ENCODE measurements at places on chromosomes 5 and 9.

- DNase-seq, result no peak
Measured at GRCh38 chr9:26800322-26800721, 92.3 kb downstream of the CAAP1 start.

DNA sequence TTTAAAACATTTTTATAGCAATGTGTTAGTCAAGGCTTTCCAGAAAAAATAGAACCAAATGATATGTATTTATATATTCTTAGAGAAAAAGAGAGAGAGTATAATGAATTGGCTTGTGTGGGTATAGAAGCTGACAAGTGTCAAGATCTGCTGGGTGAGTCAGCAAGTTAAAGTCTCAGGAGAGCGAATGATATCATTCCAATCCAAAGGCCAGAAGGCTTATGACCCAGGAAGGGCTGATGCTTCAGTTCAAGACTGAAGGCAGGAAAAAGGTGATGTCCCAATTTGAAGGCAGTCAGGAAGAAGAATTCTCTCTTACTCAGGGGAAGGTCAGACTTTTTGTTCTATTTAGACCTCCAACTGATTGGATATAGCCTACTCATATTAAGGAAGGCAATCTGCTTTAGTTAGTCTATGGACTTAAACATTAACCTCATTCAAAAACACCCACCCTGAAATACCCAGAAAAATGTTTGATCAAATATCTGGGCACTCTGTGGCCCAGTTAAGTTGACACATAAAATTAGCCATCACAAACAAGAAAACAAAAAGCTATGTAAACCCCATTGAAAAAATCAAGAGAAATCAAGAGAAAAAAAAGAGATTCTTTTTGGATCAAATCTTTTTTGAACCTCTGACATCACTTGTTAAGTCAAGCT is 189.6 kb downstream of the PIK3R1 start:
- no peak for DNase-seq

DNA sequence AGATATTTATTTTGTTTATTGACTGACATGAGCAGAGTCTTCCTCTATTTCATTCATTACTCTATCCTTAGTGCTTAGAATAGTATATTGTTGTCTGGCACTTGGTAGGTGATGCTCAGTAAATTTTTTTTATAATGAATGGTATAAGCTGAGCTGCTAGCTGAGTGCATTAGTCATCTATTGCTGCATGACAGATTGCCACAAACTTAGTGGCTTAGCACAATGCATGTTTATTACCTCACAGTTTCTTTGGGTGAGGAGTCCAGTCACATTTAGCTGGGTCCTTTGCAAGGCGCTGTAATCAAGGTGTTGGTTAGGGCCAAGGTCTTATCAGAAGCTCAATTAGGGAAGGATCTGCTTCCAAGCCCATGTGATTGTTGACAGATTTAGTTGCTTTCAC is 23.1 kb downstream of the SMAD5 start:
- no peak for DNase-seq

- no peak for DNase-seq
Measured at GRCh38 chr5:135317286-135317685, 81.7 kb downstream of the MACROH2A1 start.

- DNase-seq, result no peak
Measured at GRCh38 chr9:121240472-121241135, 27.4 kb upstream of the GSN start.

DNA sequence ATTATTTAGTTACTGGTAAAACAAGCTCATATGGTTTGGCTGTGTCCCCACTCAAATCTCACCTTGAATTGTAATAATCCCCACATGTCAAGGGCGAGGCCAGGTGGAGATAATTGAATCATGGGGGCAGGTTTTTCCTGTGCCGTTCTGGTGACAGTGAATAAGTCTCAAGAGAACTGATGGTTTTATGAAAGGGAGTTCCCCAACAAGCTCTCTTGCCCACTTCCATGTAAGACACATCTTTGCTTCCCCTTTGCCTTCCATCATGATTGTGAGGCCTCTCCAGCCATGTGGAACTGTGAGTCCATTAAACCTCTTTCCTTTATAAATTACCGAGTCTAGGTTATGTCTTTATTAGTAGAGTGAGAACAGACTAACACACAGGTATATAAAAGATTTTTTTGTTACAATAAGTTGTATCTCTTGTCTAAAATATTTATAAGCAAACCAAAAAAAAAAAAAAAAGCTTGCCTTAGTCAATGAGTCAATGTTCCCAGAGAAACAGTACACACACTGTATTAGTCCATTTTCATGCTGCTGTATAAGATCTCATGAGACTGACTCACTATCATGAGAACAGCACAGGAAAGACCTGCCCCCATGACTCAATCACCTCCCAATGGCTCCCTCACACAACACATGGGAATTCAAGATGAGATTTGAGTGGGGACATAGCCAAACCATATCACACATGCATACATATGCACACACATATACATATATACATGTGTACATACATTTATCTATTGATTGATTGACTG is 138.3 kb downstream of the BASP1 start:
- no peak for DNase-seq

GRCh38 chr9:22240619-22241018 is 206.0 kb upstream of the DMRTA1 start:
- DNase-seq, result no peak

GRCh38 chr5:11905206-11905605 is 960 bp upstream of the CTNND2 start:
- no peak for DNase-seq

- no peak for DNase-seq
Measured at GRCh38 chr5:131523500-131524185, 111.4 kb downstream of the RAPGEF6 start.

DNA sequence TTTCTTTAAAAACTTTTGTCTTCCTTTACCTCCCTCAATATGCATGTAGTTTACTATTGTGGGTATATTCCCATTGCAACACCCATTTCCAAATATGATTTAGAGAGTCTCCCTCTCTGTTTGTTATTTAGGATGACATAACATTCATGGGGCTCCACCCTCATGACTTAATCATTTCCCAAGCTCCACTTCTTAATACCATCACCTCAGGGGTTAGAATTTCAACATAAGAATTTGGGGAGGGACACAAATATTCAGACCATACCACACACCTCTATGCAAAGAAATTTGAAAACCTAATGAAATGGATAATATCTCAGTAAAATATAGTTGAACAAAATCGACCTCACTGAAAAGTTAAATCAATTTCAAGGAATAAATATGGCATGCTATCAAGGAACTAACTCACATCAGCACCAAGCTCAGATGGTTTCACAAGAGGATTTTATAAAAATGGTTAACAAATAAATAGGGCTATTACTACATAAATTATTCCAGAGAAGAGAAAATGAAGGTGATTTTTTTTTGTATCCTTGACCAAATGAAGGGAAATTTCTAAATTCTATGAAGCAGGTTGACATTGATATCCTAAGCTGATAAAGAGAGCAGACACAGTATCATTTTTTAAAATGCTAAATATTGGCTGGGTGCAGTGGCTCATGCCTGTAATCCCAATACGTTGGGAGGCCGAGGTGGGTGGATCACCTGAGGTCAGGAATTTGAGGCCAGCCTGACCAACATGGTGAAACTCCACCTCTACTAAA is 20.2 kb upstream of the UBTD2 start:
- DNase-seq, result no peak

DNA sequence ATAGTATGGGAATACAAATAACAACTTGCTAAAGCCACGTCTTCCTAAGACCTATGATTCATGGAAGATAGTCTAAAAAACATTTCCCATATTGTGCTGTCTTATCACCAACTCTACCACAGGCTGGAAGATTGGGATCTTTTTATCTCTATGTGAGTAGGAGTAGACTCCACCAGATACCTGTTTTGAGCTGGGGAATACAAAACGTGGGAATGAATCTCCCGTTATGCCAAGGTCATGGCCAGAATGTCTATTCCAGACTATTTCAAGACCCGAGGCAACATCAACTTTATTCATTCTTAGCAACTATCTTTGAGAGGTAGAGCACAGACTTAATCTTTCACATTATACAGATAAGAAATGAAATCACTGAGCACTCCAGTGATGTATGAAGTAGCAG is 2350.9 kb upstream of the WWC1 start:
- DNase-seq, result no peak

- DNase-seq, result no peak
Measured at GRCh38 chr5:55604611-55605067, 69.9 kb upstream of the PLPP1 start.

Data from NCI-H1092 (cell line).